ENCODE measurements at places on chromosomes 13 and 19.

- no peak for DNase-seq
Measured at GRCh38 chr19:48975947-48976847, 11.1 kb downstream of the FTL start.

DNA sequence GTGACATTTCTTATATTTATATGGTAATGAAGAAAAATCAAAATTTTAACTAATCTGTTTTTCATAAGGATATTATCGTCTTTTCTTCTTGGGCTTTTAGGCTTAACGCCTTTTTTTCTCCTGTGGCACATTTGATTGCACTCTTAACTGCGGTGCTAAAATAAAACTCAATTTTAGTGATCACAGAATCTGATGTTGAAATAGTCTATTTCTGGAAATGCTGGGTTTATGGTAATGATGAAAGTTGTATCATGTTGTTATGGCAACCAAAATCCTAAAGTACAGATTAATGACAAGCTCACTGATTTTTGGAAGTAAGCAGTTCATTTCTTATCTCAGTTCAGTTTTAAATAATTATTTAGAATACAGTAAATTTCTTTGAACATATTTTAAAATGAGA, 85.3 kb downstream of the COG6 start:
- no peak for DNase-seq

GRCh38 chr19:3672993-3673392, 27.3 kb downstream of the PIP5K1C start:
- no peak for DNase-seq

GRCh38 chr13:21537105-21537504, 66.9 kb downstream of the MICU2 start:
- no peak for DNase-seq

GRCh38 chr13:30266756-30267155, 40.6 kb downstream of the KATNAL1 start:
- DNase-seq: no peak

Measured in stimulated activated CD4-positive, alpha-beta T cell treated with anti-CD3 and anti-CD28 coated beads, Interleukin-12 subunit alpha, Interleukin-12 subunit beta, amount 100 ng/mL, for 24 hours (primary cell).